ENCODE measurements at places on chromosomes 3 and 15.
A peak's percentile ranks its signal among the peaks of the same experiment; 100 is the strongest.

- DNase-seq = no peak
Observed at GRCh38 chr3:127805026-127805753, 17.1 kb downstream of the MGLL start.

- DNase-seq = no peak
Observed at GRCh38 chr15:38490242-38490922, 36.5 kb downstream of the FAM98B start.

- DNase-seq = no peak
Observed at GRCh38 chr3:87674397-87675161, 384.2 kb downstream of the CGGBP1 start.

DNA sequence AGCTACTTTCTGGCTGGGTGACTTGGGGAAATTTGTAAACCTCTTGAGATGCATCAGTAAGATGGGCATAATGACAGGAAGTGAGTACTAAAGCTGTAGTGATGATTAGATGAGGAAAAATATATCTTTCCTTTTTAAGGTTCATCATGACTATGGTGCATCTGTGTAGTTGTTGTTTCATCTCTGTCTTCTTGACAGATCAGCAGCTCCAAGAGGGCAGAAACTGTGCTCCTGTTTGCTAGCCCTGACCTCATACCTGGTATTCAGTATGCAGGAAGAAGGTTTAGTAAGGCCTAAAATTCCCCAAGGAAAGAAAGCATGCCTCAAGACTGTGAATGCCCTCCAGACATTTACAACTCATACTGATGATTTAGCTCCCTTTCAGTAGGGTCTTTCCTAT, 82.5 kb upstream of the PSMD6 start:
- DNase-seq = no peak

- no peak for DNase-seq
Observed at GRCh38 chr15:89378296-89379151, 43.9 kb upstream of the POLG start.

GRCh38 chr3:62574266-62574898, 201.0 kb upstream of the FEZF2 start:
- DNase-seq = no peak

DNA sequence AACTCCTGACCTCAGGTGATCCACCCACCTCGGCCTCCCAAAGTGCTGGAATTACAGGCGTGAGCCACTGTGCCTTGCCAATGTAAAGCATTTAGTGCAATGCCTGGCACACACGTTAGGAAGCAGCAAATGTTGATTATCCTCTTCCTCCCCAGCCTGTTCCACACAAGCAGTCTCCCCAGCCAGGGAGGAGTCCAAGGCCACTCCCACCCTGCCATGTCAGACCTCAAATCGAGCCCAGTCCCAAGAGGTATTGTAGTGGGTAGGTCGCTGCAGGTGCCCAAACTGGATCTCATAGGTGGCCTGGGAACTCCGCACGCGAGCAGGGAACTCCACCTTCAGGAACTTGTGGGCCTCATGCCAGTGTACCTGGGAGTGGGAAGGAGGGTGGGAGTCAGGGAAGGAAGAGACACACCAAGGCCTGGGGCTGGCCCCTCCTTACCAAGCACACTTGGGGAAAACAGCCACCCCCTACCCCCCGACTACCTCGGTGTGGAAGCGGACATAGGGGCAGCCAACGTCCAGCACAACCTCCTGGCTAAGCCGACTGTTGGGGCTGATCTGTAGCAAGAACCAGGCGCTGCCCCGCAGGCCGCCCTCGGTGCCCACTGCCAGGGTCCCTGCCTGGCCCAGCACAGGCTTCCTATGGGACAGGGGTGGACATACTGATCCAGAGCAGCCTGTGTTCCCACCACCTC, 10.3 kb downstream of the MAN2C1 start:
- no peak for DNase-seq

DNA sequence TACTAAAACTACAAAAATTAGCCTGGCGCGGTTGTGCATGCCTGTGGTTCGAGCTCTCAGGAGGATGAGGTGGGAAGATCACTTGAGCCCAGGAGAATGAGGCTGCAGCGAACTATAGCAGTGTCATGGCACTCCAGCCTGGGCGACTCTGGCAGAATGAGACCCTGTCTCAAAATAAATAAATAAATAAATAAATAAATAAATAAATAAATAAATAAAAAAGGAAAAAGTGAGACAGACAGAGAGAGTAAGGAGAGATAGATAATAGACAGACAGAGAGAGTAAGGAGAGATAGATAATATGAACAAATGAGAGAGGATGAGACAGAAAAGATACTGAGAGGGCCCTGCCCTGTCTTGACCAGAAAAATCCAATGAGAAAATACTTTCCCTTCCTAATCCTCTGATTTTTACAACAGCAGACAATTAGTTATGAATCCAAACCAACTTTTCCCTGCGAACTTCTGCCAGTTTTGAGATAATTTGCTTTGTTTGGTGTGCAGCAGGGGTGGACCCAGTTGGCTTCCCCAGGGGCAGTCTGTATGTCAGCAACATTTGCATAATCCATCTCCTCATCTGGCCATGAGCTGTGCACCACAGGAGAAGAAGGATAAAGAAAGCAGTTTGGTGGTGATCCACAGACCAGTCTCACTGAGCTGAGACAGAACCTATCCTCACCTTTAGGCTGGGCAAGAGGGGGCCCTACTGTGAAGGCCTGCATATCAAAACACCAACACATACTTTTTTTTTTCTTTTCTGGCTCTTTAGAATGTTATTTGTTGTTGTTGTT, 288.5 kb upstream of the WNT5A start:
- DNase-seq = no peak

GRCh38 chr15:95247071-95247984, 1016.0 kb downstream of the MCTP2 start:
- no peak for DNase-seq

- DNase-seq = no peak
Observed at GRCh38 chr3:61750766-61751165, 189.4 kb downstream of the PTPRG start.

- no peak for DNase-seq
Observed at GRCh38 chr3:122298239-122298638, 26.8 kb upstream of the CSTA start.

DNA sequence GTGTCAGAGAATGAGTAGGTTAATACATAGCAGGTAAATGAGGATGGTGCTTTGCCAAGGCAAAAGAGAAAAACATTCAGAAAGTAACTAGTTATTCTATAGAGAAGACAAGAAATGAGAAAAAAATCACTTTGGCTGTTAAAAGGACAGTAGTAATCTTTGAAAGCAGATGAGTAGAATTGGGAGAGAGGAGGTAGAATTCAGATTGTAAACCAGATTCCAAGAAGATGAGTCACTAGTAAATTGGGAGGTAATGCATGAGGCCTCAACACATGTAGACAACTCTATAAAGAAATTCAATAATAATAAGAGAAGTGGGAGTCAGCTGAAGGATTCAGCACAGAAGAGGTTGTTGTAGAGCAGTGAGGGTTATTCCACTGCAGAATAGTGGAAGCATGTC, 81.4 kb downstream of the MBNL1 start:
- no peak for DNase-seq

DNA sequence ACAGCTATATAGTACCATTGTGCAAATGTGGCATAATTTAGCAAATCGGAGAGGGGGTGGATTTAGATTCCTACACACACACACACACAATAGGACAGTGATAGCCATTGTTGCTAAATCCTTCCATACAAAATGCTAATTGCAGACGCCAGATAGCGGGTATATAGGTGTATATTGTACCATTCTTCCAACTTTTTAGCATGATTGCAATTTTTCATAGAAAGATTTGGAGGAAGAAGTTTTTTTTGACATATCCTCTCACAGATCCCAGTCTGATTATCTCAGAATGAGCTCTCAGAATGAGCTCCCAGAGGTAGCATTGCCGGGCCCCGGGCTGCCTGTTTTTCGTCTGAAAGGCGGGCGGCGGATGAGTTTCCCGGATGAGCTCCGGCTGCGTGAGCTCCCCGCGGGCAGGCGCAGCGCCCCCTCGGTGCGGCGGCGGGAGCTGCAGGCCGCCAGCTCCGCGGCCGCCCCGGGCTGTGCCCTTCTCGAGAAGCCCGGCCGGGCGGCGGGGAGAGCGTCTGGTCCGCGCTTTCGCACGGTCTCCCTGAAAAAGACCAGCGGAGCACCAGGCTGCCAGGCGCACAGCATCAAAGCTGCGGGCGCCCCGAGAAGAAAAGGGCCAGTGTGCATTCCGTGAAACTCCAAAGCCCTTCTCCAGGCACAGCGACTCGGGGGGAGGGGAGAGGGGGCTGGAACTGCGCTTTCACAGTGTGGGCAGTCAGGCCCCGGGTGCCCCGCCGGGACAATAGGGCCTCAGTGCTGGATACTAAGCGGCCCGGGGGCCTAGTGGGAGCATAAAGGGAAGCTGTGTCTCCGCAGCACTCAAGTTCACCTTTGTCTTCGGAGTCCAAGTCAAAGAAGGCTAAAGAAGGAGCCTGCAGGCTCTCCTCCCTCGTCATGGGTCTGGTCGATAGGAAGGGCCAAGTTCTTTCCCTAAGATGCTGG, 12.0 kb upstream of the SHC4 start:
- peak; percentile 68 for DNase-seq

DNA sequence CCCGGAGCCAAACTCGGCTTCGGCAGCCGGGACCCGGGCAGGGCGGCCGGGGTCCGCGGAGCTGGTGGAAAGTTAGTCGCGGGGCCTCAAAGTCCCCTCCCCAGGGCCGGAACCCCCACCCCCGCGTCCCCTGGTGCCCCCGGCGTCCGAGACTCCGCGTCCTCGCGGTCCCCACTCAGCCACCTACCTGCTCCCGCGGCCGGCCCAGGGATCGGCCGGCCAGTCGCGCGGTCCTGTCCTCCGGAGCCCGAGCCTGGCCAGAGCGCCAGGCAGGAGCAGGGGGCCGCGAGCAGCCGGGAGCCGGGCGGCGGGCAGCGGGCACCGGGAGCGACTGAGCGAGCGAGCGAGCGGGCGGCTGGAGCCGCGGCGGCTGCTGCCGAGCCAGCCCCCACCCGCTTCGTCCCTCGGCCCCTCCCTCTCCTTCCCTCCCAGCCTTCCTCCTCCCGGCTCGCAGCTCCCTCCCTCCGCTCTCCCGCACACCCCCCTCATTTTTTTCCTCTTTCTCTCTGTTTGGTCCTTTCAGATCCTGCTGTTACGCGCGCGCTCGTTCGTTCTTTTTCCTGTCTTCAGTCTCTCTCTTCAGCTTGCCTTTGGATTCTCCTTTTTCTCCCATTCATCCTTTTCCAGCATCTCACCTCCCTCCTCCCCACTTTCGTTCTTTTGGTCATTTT, at the start of gene MEGF11:
MEGF11 (minus strand) TSS at position 333 of the 671 bp plus-strand sequence. CDS start 125,347 bp downstream, outside the sequence.
- no peak for DNase-seq

DNA sequence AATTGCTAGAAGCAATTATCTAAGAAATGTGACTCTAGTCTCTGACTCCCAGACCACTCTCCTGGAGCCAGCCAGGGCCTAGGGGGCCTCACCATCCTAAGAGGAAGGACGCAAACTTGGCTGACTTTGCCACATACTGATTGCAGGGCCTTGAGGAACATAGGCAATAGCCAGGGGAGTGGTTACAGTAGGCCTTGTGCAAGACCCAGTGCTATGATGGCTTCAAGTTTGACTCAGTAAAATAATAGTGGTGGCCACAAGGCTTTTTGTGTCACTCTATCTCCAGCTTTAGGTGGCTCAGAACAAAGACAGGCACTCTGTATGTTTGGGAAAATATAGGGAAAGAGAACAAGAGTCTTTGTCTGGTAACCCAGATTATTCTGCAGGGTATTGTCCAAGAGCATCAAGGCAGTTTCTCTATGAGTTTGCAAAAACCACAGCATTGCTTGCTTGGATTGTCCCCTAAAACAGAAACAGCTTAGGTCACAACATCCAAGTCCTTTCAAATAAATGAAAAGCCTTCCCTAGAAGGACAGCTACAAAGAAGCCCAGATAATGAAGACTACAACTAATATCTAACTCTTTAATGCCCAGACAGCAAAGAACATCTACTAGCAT, 631.5 kb downstream of the PYDC2 start:
- DNase-seq = no peak

DNA sequence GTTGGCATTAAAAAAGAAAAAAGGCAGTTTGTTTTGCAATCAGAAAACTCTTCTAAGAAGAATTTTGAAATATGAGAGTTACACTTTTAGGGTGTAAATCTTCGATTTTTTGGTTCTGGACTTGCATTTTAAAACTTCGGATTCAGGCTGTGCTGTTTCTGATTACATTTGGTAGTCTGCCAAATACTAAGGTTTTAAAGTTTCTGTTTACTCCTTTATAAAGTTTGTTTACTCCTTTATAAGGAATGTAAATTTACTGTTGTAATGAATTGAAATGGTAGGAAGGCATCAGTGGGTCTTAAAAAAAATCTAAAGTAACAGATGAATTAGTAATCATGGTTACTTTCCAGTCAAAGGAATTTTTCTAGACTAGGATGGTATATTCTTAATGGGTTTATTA, 14.1 kb downstream of the FXR1 start:
- no peak for DNase-seq

- DNase-seq = no peak
Observed at GRCh38 chr3:56788521-56788920, 13.2 kb downstream of the ARHGEF3 start.

DNA sequence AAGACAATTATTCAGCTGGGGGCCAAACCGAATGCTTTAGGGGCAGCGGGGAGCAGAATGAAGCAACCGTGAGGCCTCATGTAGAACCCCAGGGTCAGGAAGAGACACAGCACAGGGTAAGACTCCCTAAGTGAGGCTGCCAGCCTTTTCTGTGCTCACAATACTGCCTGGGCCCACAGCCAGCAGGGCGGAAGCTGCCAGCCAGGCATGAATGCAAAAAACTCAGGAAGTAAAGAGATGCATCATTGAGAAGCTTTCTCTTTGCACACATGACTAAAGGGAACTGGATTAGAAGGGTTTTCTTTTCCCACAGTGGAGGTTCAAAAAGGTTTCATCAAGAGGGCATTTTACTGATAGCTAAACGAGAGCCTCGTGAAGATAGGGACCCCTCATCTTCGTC, 33.3 kb downstream of the CA12 start:
- DNase-seq = no peak

- DNase-seq = no peak
Observed at GRCh38 chr3:150180334-150180733, 209.6 kb upstream of the PFN2 start.

All from stimulated activated CD8-positive, alpha-beta memory T cell treated with anti-CD3 and anti-CD28 coated beads, Interleukin-2, amount 100 ng/mL, for 48 hours (primary cell).